ENCODE measurements at places on chromosomes 1 and 21.

GRCh38 chr1:40646315-40646714 is 19.2 kb downstream of the RIMS3 start:
- DNase-seq: no peak

DNA sequence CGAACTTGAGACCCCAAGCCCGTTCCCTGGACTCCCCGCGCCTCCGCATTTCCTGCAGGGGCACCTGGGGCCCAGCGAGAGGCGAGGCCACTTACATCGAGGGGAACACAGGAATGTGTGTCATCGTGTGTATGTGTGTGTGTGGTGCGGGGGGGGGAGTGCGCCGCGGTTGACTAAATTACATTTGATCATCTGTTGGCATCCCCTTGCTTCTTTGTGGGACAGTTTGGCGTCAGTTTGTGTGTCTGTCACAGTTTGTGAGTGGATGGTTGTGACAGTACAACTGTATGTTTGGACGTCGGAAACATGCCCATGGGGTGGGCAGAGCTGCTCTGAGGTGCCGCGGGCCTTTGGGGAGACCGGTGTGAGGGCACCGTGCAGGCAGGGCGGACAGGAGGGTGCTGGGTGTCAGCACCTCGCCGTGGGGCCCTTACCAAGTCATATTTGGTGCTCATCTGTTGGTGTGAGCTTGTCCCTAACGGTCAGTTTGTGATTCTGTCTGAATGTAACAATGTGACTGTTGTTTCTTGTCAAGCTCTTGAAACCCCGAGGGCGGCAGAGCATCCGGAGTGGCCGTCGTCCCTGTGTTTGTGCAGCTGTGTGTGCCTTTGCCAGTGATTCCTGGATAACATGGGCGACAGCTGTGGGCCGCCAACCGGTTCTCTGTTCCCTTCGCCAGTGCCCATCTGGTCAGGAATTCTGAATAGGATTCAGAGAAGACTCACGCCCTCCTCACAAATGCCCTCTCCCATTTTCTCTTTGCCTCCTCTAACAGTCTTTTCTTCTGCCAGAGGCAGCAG is 899 bp downstream of the OPRD1 start:
- no peak for DNase-seq

DNA sequence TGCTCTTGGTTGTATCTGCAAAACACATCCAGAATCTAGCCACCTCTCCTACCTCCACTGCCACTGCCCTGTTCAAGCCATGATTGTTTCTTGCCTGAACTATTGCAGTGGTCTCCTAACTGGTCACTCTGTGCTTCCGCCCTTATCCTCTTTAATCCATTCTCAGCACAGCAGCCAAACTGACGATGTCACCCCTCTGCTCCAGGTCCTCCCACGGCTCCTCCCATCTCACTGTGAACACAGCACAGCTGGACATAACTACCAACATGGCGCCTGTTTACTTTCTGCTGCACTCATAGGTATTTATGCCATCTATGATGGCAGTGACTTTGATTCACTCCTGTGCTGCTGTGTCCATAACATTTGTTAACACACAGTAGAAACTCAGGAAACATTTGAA is 406.7 kb downstream of the DISC1 start:
- peak; percentile 68 for DNase-seq

DNA sequence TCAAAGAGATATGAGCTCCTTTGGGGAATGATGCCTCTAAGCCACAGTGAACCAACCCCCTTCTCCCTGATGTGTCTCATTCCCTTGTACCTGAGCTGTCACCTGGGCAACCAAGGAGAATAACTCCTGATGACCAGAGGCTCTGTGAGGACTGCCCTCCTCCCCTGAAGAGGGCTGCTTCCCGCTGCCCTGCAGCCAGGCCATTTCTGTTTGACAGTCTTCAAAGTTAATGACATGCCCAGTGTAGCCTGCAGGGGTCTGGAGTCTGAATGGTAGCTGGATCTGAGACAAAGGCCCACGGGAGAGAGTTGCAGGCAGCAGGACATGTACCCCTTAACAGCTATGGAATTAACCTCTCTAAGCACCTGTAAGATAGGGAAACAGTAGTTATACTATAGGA is 3.4 kb upstream of the SLFNL1 start:
- DNase-seq: peak; percentile 62

DNA sequence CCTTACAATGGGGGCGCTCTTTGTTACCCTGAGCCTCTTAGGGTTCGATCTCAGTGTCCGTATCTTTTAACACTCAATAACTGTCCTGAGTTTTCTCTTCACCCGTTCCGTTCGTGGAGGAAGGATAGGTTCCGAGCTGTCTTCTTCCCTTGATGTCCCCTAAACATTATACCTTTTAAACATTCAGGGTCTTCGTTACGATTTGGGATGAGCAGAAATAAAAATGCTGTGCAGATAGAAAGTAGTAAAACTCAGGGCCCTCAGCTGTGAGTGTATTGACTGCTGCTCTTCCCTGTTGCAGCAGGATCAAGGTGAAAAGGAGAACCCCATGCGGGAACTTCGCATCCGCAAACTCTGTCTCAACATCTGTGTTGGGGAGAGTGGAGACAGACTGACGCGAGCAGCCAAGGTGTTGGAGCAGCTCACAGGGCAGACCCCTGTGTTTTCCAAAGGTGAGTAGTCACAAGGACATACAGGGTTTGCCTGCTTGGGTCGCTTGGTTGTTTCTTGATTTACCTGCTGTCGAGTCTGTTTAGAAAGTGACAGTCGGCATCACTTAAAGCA is 784 bp downstream of the RPL11 start:
- peak; percentile 28 for DNase-seq

DNA sequence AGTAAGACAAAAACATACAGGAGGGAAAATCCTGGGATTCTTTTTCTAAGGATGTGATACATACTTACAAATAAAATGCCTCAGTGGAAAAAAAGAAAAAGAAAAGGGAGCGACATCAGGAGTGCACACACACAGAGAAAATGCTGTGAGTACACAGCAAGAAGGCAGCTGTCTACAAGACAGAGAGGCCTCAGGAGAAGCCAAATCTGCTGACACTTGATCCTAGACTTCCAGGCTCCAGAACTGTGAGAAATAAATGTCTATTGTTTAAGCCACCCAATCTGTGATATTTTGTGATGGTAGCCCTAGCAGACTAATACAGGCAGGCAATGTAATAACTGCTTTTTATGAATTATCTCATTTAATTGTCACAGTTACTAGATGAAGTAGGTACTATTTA is 17.0 kb upstream of the TRIM45 start:
- no peak for DNase-seq

- no peak for DNase-seq
These were observed 31.2 kb upstream of the TSPEAR start for GRCh38 chr21:44742418-44743153.

DNA sequence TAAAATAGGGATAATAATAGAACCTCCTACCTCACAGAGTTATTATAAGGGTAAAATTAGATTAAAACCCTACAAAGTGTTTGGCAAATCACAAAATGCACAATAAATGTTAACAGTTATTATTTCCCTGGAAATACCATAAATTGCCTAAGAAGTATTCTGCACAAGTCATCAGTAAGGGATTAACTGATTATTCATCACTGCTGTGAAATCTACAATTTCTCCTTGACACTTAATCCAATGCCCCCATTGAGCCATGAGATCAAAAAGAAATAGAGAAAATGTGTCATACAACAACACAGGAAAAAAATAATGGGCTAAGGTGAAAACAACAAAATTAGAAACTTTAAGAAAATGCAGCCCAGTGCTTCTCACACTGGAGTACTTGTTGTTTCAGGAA is 6.7 kb upstream of the SEC16B start:
- no peak for DNase-seq

- no peak for DNase-seq
These were observed 18.3 kb upstream of the S100A2 start for GRCh38 chr1:153583976-153584375.

DNA sequence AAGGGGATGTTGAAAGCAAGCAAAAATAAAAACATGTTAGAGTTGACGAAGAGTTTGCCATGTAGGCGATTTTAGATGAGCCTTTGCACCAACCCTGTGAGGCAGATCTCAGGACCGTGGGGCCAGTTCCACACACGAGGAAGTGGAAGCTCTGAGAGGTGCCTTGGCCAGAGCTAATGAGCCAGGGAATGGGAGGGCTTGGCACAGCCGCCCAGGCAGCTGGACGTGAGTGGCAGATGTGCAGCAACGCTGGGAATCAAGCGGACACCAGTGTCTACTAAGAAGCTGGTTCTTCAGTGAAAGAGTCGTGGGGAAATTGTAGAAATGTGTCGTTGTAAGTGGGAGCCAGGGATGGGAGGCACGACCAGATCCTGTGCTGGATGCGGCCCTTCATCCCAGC is 58.9 kb upstream of the COL6A1 start:
- no peak for DNase-seq

Data from mesendoderm (in vitro differentiated cells).